NCI-H510A treated with DMSO at 0.1 percent for 48 hours (cell line): ENCODE measurements at places on chromosomes 7 and 10.

DNA sequence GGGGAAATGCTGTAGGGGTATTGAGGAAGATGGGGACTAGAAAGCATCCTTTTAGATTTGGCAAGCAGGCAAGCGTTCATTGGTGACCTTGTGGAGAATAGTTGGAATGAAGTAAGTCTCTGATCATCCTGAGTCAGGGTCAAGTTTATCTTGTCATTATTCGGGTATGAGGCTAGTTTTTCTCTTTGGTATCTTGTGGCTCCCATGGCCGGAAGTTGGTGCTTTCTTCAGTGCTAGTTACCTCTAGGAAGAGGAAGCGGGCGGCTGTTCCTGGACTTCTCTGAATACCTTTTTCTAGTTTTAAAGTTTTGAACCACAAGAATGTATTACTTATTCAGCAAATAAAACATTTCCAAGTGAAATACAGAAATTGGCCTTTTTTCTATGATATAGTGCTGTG is 9.2 kb downstream of the CREM start:
- DNase-seq, result no peak

- no peak for DNase-seq
Measured at GRCh38 chr7:84085147-84085546, 109.4 kb downstream of the SEMA3A start.

GRCh38 chr10:132845780-132846595 is 60.0 kb upstream of the NKX6-2 start:
- DNase-seq, result no peak

DNA sequence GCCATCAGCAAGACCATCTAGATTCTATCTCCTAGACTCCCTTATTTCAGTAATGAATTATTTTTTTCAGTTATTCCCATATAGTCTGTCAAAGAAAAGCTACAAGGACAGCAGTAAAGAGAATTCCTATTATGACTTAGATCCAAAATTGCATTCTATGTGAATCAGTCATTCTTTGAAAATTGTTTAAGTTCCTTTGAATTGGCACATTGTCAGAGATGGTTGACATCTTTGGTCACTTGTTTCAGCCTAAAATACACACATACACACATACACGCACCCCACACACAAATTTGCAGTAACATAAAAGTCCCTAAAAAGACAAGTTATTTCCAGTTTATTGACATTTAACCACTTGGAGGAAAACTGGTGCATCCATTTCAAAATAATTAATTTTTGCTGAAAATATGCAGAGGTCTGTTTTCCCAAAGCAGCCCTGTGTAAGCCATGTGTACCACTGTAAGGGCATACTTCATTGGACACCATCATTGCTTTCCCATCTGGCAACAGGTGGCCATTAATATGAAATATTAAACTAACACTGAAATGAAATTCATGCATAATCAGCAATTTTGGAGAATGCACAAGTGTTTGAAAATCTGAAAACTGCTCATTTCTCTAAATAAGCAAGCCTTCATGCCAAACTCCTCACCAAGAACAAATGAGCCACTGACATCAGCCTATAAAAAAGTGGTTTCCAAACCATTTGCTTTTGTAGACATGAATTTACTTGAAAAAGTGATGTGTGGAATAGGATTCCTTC is 121.7 kb upstream of the COL1A2 start:
- no peak for DNase-seq

DNA sequence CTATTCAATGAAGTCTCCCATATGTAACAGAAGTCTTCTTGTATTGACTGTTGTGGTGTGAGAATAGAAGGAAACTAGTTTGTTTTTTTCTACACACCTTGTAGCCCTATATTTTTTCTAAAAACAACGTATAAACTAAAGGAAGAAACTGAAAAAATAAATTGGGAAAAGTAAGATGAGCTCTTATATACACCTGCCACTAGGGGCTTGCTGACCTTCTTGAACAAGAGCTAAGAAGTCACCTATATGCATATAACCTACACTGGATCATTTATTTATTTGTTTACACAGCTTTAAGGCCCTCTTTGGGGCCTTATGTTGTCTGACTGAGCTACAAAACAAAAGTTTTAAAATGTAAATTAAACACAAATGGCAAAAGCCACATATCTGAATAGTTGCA is 383.0 kb downstream of the HPSE2 start:
- no peak for DNase-seq

DNA sequence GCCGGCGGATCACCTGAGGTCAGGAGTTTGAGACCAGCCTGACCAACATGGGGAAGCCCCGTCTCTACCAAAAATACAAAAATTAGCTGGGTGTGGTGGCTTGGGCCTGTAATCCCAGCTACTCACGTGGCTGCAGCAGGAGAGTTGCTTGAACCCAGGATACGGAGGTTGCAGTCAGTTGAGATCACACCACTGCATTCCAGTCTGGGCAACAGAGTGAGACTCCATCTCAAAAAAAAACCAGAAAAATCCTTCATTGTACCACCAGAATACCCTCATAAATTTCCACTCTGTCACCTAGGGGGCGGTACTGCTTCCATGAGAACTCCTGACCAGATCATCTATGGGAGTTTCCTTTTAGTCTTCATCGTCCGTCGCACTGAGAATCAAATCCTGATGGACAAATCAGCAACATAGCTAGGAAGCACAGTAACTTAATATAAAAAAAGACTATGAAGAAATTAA is 225.8 kb upstream of the KLF14 start:
- no peak for DNase-seq

DNA sequence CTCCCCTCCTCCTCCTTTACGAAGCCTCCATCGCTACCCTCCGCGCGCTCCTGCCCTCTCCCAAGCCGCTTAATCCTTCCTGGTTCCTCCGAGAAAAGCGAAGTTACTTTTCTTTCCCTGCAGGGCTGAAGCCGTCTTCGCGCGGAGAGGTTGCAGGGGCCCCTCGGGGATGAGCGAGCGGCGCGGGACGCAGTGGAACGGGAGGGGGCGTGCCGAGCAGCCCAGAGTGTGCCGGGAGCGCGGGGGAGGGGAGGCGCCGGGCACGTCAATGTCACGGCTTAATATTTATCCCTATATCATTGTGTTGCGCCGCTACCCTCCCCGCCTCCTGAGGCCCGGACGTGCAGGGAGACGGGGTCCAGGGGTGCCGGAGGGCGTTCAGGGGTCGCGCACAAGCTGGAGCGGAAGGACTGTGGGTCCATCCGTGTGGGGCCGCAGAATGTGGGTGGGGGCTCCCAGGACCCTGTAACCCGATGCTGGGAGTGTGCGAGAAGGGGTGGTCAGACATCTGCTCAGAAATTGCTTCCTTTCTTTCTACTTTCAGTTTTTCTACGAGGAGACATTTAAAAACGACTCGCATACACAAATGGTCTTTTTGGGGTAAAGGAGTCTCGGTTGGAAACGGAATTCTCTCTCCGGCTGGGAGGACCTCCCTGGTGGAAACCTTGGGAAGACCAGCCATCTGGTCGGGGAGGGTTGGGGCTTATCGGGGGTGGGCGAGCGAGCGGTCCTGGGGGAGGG is 2.4 kb downstream of the CDK6 start:
- peak; percentile 40 for DNase-seq

DNA sequence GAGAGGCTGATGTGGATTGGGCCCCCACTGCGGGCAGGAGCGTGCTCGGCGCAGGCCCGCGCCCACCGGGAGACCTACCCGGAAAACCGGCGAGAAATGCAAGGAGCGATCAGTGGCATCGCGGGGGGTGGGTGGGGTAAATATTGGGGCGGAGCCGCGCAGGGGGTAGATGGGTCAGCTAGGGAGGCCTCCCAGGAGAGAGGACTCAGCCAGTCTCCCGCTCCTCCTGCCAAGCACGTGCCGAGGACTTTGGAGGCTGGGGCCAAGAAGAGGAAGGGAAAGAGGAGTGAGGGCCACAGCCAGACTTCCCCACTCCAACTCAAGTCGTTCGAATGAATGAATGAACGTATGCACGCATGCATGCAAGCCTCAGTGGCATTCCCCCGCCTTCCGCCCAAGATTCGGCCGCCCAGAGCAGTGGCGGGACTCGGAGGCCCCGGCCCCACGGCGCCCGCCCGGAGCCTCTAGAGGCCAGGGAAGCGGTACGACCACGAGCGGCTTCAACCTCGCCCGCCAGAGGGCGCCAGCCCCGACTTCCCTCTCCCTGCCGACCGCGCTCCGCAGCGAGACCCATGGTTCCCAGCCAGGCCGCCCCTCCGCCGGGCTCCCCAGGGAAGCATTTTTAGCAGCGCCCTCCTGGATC is 3.6 kb downstream of the NPM3 start:
- no peak for DNase-seq

DNA sequence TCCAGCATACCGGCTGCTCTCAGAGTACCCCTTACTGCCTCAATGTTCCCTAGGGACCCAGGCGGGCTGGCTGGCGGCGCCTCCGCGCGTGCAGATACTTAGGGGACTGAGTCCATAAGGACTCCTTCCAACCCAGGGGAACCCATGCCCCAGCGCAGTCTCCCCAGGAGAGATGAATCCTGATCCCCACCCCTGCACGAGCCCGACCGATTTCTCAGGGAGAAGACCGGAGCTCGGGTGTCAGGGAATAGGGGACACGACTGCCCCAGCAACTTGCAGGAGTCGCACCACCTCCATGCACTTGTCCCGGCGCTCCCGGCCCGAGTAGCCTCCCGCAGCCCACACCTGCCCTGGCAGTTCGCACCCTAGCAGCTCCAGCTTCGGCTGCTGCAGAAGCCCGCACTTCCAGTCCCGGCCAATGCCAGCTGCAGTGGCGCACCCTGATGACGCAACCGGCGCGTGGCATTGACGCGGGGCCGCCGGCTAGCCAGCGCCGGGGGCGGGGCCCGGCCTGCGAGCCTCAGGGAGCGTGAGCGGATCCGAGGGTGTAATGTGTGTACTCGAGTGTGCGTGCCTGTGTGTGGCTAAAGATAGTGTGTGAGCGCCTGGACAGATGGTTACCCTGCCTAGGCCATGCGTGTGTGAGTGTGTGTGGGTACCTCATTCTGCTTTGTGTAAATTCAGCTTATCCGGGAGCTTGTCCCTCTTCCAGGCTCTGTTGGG is at the start of gene GPAM:
Gene GPAM, minus strand, starts transcription at position 437 of the 723 bp plus-strand sequence. CDS start 1,981 bp downstream, outside the sequence.
- peak; percentile 90 for DNase-seq

DNA sequence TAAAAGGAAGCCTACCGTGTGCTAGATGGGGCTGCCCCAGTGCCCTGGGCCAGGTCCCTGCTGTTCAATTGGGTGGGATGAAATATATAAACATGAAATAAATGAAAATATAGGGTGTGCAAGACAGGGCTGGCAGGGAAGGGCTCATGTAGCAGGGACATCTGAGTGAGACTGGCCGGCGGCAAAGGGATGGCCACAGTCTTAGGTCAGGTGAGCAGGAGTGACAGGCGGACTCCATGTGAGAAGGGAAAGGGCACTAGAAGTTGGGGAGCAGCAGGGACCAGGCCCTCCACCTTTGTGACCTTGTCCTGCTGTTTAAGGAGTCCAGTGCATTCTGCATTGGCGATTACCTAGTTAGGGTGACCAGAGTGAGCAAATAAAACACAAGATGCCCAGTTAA is 207.6 kb upstream of the ZNF32 start:
- no peak for DNase-seq

DNA sequence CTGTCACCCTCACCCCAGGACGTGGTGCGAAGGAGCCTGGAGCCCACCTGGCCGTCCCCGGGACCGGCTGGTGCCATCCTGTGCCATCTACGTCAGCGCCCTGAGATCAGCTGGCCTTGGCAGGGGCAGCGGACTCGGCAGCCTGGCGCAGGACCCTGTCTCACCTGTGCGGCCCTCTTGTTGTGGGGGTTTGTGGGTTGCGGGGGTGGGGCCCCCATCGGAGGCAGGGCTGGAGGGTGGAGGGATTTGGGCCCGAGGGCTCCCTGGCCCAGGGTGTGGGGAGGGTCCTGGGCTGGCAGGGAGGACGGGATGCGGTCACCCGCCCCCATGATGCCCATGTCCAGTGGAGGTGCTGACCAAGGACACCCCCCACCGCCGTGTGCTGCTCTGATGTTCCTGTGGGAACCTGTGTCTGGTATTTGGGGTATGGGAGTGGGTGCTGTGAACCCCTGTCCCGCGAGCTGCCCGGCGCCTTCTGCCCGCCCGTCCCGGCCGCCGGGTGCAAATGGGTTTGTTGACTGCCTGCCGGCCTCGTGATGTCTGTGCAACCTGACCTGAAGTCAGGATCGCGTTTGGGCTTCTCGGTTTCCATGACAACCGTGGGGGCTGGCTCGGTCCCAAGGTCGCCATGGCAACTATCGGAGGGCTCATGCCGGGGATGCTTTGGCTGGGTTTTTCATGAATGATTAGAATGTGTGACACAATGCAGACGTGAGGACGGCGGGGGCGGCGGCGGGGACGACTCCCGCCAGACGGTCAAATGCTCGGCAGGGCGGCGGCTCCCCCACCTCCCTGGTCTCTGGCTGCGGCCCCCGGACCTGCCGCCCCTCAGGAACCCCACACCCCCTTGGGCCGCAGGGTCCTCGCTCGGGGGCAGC is 7.3 kb downstream of the MAFK start:
- DNase-seq, result no peak

- DNase-seq, result no peak
Measured at GRCh38 chr10:74011770-74012169, 13.9 kb downstream of the VCL start.

DNA sequence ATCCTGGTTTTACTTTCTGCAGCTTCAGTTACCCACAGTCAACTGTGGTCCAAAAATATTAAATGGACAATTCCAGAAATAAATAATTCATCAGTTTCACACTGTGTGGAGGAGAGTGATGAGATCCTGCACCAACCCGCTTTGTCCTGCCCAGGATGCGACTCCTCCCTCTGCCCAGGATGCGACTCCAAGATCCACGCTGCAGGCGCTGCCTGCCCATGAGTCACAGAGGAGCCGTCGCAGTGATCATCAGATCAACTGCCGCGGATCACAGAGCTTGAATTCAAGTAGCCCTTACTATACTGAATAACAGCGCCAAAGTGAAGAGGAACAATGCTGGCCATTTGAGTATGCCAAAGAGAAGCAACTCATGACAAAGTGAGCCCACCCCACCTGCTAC is 61.5 kb downstream of the GRB10 start:
- DNase-seq, result peak; percentile 78

DNA sequence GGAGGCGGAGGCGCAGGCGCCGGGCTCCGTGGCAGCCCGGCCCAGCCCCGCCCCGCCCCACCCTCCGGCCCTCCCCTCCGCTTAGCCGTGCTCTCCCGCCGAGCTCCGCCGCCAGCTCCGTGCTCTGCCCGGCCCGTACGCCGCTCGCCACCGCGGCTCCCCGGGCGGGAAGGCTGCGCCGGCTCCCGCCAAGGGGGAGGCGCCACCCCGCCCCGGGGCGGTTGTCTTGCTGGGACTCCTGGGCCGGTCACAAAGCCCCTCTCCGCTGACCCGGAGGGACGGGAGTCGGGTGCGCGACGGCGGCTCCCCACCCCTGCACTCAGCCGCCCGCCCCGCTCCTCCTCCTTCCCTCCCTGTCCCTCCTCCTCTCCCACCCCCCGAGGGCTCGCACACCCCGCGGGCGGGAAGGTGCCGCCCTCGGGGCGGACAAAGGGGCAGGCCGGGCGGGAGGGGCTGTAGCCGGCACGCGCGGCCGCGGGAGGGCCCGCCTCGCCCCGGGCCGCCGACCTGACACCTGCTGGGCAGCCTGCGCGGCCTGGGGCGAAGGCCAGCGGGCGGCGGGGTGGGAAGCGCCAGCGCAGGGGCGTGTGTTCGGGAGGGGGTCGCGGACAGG is 11.5 kb upstream of the SP8 start:
- peak; percentile 59 for DNase-seq

- no peak for DNase-seq
Measured at GRCh38 chr7:54145716-54146115, 396.5 kb upstream of the VSTM2A start.
